ENCODE measurements at places on chromosomes 5 and 9.
A peak's percentile ranks its signal among the peaks of the same experiment; 100 is the strongest.

- peak; percentile 60 for DNase-seq
Observed at GRCh38 chr5:43555895-43556606, 826 bp downstream of the PAIP1 start.

- DNase-seq: no peak
Observed at GRCh38 chr5:168713051-168713450, 133.9 kb upstream of the PANK3 start.

DNA sequence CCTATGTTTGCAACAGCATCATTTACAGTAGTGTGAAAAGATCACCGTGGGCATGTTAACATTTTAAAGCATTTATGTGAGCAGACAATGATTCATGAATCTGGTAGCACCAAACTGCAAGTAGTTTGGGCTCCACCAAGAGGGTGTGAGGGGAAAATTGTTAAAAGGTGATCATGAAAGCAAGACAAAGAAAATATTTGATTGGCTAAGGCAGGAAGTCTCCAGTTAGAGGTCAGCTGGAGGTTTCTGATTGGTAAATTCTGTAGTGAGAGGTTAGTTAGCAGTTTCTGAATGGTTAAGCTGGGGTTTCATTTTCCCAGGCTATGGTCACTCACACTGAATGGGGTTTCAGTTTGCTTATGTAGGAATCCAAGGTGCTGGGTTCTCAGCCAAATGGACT is 13.5 kb upstream of the DRD1 start:
- DNase-seq: peak; percentile 46

DNA sequence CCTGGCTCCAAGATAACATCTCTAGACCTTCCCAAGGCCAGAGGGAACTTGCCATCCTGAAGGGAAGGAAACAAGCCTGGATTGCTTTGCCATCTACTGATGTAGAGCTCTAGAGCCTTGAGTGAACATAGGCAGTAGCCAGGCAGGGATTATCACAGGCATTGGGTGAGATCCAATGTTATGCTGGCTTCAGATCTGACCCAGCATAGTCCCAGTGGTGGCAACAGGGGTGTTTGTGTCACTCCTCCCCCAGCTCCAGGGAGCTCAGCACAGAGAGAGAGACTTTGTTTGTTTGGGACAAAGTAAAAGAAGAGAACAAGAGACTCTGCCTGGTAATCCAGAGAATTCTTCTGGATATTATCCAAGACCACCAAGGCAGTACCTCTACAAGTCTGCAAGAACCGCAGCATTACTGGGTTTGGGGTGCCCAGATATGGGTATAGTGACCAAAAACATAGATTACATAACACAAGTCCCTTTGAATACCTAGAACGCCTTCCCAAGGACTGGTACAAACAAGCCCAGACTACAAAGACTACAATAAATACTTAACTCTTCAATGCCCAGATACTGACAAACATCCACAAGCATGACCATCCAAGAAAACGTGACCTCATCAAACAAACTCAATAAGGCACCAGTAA is 137.6 kb upstream of the DAPK1 start:
- no peak for DNase-seq

GRCh38 chr5:55547781-55548180 is 13.0 kb upstream of the PLPP1 start:
- no peak for DNase-seq

GRCh38 chr5:57082441-57083067 is 91.3 kb upstream of the GPBP1 start:
- DNase-seq: peak; percentile 57

DNA sequence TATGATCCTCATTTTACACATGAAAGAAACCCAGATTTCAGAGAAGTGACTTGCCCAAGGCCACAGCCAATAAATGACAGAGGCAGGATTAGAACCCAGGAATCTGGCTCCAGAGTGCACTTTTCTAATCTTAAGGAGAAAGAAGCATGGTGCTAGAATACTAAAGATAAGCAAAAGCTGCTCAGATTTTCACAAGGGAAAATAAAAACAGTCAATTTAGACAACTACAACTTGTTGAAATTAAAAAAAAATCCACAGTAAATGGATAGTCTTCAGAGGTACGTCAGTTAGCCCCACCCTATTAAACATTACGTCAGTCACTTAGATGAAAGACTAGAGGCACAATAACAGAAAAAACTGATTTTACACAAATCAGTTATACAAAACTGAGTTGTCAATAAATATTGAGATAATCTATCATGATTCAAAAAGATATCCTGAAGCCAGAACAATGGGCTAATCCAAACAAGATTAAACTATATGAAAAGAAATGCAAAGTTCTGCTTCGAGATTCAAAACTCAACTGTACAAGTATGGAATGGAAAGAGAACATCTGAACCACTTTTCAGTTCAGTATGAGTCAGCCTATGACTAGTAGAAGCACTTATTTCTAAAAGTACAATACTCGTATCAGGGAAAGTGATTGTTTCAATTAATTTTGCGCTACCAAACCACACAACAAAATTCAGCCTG is 9.3 kb downstream of the TMEM245 start:
- DNase-seq: peak; percentile 57

DNA sequence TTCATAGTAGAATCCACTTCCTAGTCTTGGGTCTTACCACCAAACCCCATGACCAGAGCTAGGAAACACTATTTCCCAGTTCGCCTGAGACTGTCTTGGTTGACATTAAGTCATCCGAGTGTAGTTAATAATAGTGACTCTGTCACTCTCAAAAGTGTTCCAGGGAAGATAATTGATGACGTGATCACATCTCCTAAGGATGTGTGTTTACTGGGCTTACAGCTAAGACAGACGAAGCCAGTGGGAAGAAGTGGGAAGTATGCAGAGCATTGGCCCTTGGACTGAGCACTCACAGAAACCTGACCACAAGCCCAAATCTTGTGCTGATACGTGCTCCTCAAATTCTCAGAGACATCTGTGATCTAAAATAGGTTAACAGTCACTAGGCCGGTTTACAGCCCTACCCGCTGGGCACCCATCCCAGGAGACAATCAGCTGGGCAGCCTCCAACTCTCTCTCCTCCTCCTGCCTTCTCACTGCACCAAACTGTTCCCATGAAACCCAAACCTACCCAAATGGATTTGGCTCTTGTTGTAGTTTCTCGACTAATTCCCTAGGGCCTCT is 316.6 kb downstream of the TLE1 start:
- DNase-seq: no peak

DNA sequence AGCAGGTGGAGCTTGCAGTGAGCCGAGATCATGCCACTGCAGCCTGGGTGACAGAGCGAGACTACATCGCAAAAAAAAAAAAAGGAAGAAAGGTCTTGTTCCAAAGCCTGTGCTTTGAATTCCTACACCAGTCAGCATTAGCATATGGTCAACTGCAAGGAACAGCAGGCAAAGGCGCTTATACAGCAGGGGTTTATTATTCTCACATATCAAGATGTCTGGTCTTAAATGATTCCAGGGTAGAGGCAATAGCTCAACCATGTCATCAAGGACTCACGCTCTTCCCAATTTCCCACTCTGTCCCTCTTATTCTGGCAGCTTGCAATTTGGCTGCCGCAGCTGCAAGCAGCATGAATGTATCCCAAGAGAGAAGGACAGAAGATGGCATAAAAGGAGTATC is 28.6 kb upstream of the HRH2 start:
- no peak for DNase-seq

DNA sequence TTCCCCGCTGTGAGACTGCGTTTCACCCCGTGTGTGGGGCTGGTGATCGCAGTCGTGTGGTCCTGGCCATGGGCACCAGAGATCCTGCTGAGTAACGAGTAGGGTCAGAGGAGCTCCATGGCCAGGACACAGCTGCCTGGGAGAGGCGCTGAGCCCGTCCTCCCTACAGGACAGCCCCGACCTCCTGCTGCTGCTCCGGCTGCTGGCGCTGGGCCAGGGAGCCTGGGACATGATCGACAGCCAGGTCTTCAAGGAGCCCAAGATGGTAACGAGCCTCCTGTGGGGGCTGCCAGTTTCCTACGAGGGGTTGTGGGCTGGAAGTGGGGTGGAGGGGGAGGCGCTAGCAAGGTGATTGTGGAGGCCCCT is 11.0 kb downstream of the NELFB start:
- no peak for DNase-seq

DNA sequence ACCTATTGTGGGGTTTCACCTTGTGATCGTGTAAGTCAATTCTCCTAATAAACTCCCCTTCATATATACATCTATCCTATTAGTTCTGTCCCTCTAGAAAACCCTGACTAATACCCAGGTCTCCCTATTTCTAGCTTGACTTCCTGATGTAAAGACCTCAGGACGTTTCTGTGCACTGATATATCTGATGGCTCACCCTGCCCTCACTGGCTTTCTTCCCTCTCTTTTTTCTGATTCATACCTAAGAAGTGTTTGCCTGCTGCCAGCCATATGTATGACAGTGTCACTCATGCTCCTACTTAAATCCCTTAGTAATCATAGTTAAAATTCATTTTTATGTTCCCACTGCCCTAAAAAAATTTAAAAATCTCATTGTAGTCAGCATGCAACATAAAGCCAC is 124.8 kb upstream of the CCNG1 start:
- no peak for DNase-seq

- no peak for DNase-seq
Observed at GRCh38 chr5:39815711-39816110, 390.9 kb upstream of the DAB2 start.

GRCh38 chr5:173011566-173011965 is 28.0 kb downstream of the ATP6V0E1 start:
- no peak for DNase-seq

DNA sequence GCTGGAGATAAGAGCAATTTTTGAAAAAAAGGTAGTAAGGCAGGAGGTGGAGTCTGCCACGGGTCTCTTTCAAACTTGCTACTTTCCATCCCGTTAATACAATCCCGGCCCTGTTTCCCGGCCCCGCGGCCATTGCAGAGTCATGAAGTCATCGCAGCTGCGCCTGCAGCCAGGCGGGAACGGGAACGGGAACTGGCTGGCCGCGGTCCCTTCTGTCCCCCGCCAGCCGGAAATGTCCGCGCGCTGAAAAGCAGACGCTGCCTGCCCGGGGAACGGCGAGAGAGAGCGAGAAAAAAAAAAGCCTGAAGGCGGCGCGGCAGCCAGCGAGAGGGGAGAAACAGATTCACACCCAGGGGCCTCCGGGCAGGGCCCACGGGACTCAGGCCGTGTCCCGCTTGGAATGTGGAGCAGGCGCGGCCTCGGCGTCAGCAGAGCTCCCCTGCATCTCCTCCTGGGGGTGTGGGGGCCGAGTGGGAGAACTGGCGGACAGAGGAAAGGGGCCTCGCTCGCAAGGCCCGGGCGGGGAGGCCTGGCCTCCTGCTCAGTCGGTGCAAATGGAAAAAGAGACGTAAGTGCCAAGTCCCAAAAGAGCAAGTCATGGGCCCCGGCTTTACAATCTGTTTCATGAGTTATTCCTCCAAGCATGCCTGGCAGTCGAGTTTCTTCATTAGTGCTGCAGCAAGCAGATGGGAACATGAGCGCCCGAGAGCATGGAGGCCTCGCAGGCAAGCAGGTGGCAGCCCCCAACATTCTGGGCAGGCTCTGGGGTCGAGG is 201.2 kb upstream of the GAS1 start:
- DNase-seq: peak; percentile 59

DNA sequence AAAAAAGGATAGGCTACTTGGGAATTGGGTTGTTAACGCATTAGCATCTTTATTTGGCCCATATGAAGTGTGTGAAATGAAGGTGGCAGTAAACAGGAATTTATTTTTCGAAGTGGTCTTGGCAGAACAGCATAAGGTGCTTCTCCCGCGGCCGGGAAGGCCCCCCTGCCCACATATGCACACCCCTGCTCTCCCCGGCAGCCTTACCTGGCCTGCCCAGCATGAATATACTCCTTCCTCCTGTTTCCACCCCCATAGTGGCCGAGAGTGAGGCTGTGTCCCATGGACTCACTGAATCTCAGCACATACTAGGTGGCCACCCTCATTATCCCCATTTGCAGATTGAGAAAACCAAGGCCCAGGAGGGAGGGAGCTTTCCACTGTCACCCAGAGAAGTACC is 54.0 kb upstream of the OLFM1 start:
- no peak for DNase-seq

DNA sequence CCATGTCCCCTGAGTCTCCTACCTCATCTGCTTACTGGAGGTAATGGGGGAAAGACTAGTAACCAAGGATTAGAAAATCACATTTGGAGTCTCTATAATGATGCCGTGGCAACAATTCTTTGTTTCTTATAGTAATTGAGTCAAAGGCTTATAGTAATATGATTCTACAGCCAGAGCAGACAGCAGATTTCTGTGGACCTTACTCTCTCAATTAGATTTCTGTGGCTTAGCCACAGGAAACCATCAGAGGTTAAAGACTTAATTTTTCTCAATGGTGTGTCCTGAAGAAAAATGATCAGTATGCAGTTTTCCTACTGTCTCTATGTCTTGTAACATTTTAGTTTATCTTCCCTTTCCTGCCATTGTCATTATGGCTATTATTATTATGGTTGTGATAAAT is 59.3 kb upstream of the CD180 start:
- DNase-seq: no peak

DNA sequence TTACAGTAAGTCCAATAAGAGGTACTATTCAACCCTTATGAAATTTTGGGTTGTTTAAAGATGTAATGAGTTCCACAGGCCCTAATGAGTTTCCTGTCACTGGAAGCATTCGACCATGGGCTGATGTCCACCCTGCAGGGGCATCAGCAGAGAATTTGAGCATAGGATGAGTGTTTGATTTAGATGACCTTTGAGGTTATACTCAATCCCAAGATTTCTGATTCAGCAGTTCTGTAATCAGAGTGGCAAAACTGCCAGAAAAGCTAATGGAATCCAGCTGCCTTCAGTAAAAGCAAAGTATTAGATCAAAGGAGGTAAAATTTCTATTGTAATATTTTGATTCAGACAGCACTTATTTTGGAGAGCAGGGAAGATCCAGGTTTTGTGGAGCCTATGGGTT is 68.3 kb downstream of the COX7C start:
- DNase-seq: no peak

DNA sequence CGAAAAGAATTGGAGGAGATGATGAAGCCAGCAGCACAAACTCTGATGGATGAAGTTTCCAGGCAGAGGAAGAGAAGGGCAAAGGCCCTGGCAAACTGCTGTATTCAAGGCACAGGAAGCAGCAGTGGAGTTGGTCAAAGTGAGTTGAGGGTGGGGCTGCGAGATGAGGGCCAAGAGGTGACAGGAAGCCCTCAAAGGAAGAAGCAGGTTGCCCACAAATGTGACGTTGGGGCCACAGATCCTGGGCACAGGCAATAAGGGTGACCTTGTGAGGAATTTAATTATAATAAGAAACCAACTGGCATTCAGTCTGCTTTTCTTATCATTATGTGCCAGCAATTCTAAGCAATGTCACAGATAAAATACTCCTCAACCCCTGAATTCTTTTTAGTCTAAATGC is 261.8 kb downstream of the CTNND2 start:
- no peak for DNase-seq

DNA sequence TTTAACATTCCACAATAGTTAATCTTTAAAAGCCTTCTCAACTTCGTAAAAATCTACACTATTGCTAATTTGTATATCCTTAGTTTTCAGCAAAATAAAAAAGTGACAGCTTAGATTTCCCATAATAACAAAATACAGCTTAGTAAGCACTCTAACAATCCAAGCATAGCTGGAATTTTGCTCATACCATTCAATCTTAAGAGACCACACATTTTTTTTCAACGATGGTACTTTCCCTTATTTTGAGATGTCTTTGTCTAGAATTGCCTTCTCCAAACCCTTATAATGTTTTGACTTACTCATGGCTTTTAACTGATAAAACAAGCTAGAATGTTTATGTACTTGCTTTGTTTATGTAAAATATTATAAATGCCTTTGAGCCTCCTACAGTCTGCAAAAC is 65.6 kb downstream of the HOMER1 start:
- DNase-seq: no peak

- no peak for DNase-seq
Observed at GRCh38 chr5:129001841-129002526, 36.7 kb downstream of the SLC27A6 start.

All from RWPE1 (cell line).